CD8-positive, alpha-beta T cell (primary cell): ENCODE measurements at places on chromosomes 6 and 20.

DNA sequence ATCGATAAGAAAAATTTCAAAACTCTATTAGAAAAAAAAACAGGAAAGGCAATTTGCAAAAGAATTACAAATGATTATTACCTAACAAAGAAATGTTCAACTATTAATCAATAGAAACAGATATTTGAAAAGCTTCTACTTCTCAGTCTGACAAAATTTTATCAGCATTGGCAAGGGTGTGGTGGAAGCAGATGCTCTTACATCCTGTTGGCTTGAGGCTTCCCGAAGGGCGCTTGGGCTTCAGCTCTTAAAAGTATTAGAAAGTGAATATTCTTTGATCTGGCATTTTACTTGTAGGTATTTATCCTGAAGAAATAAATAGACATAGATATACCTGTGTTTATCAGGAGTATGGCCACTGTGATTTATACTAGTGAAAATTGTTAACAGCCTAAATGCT is 38.7 kb downstream of the SLC35D3 start:
- DNase-seq, result no peak

DNA sequence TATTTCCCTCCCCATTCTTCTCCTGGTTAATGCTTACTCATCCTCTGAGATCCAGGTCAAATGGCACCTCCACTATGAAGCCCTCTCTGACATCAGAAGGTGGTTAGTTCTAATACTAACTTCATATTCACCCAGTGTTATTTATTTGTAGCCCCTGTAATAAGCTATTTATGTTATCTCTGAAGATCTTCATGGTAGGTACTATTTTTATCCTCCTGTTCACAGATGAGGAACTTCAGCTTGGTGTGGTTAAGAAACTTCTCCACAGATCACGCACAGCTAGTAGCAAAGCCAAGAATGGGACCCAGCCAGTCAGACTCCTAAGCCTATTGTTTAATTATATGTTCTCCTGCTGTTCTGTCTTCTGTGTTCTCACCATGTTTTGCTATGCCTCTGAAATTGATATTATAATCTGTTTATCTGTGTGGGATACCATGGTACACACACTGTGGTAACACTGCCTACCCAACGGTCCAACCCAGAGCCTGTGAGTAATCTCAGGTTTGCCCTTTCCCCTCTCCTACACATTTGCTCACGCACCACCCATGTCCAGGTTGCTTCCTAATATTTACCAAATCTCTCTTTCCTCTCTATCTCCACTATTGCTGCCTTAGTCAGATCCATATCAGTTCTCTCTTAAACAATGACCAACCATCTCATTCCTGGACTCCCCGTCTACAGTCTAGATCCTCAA is 98.4 kb downstream of the IPCEF1 start:
- DNase-seq, result no peak

DNA sequence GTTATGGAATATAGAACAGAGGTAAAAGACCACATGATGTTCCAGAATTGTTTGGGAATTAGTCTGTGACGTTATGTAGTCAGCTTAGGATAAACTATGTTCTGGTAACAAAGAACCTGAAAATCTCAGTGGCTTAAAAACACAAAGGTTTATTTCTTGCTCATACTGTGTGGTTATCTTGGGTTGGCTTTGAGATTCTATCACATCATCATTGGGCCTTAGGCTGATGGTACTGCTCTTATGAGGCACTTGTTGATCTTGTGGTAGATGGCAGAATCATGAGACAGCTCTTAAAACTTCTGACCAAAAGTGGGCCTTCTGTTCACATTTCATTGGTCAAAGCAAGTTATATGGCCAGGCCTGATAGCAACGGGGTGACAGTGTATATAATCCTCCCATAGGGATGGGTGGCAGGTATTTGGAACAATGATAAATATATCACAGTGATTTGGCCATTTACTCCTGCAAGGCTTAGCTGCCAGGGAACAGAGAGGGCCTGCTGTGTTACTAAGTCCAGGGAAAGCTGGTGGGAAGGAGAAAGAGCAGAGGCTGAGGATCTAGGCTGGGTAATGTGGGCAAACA is 13.5 kb downstream of the DHX35 start:
- no peak for DNase-seq

GRCh38 chr20:23257848-23258746 is 92.5 kb upstream of the NXT1 start:
- no peak for DNase-seq

- no peak for DNase-seq
These were observed 24.5 kb upstream of the GRM4 start for GRCh38 chr6:34170346-34170745.

DNA sequence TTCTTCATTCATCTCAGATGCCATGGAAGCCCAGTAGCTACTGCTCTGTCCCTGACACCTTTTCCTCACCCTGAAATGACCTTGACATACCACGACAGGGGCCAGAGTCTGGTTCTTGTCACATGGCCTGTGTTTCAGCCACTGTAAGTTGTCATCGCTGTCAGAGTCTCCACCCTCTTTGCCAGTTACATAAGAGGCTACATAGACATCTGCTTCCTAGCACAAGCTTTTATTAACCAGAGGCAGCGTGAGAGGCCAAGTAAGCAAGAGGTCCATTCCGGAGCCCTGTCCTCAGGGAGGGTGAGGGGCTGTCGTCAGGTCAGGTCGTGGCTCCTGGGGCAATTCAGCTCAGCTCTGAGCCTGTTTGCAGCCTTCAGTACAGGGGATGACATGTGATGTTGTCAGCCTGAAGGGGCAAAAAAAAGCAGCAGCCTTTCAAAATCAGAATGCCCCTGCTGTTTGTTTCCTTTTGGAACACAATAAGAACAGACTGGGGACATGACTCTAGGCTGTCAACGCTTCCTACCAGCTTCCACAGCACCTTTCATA is 146.3 kb downstream of the MTFR2 start:
- DNase-seq, result no peak
